Activated CD4-positive, alpha-beta memory T cell treated with anti-CD3 and anti-CD28 coated beads for 36 hours (primary cell): ENCODE measurements at places on chromosomes 7 and 10. TPM values are rescaled to one million over a fixed set of nuclear protein-coding genes. Genes with fewer than 3 reads are reported as not detected.

- H3K4me3 ChIP-seq: no peak overlapping the region
- no peaks in the 10 kb centered on the region for H3K4me1 ChIP-seq
- peaks cover 11% of the 10 kb centered on the region for H3K27me3 ChIP-seq
Observed at GRCh38 chr7:144407266-144407931, 3.9 kb upstream of the NOBOX start.

GRCh38 chr10:112827086-112827485 lies 123.0 kb upstream of the TCF7L2 start:
- peaks cover 15% of the 10 kb centered on the region for H3K36me3 ChIP-seq
- H3K27ac ChIP-seq: no peak overlapping the region
- DNase-seq: no peak
- H3K27me3 ChIP-seq: no peaks in the 10 kb centered on the region

DNA sequence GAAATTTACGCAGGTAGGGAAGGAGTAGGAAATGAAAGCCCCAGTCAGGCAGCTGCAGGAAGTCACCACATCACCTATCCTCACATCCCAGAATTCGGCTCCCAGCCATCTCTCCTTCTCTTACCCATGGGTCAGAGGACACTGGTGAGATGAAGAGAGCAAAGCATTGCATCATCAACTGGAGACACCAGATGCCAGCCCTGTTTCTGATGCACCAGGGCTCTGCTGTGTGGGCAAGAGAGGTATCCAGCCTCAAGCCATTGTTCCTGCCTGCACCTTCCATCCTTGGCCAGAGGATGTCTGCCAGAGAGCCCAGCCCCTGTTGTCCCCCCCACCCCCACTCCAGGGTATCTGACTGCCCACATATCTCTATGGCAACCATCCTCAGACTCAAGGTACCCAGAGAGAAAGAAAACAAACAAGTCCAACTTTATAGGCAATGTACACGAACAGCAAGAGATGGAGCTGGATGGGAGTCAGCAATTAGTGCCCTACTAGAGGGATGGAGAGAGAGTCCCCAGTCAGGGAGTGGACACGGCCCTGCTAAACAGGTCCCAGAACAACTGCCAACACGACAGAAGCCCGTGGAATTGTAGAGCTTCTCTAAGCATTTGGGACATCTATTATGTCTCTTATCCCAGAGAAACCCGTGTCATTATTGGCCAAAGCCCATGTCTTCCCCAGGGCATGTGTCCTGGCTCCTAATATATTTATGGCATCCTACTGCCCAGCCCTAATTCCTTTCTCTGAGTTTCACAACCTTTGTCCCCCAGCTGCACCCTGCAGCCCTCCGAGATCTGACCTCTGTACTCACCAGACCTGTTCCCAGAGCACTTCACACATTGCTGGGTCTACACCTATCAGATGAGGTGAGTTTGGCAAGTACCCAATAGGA lies 2.8 kb downstream of the CAMK2G start:
- no peak for DNase-seq
- peaks cover 3% of the 10 kb centered on the region for H3K36me3 ChIP-seq

DNA sequence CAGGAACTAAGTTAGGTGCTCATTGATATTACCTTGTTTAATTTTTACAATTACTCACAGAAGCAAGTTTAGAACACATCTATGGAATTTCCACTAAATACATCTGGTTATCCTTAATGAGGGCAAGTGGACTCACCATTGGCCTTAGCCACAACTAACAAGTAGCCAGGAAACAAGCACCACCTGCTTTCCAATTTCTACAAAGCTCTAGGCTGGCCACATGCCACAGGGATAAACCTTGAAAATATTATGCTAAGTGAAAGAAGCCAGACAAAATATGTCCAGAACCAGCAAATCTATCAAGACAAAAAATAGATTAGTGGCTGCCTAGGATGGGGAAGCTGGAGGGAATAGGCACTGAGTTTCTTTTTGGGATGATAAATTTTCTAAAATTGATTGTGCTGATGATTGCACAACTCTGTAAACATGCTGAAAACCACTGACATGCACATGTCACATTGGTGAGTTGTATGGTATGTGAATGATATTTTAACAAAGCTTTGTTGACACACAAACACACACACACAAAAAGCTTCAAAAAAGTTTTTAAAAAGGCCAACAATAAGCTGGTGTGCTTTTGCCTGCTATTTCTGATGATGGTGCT lies 179.4 kb downstream of the CPEB3 start:
- H3K27ac ChIP-seq: no peak overlapping the region
- no peaks in the 10 kb centered on the region for H3K4me1 ChIP-seq

GRCh38 chr7:155130493-155130892 lies 60.4 kb downstream of the HTR5A start:
- no peak for DNase-seq
- H3K4me1 ChIP-seq: no peaks in the 10 kb centered on the region
- H3K36me3 ChIP-seq: no peaks in the 10 kb centered on the region
- H3K27ac ChIP-seq: no peak overlapping the region
- no peak overlapping the region for H3K4me3 ChIP-seq

DNA sequence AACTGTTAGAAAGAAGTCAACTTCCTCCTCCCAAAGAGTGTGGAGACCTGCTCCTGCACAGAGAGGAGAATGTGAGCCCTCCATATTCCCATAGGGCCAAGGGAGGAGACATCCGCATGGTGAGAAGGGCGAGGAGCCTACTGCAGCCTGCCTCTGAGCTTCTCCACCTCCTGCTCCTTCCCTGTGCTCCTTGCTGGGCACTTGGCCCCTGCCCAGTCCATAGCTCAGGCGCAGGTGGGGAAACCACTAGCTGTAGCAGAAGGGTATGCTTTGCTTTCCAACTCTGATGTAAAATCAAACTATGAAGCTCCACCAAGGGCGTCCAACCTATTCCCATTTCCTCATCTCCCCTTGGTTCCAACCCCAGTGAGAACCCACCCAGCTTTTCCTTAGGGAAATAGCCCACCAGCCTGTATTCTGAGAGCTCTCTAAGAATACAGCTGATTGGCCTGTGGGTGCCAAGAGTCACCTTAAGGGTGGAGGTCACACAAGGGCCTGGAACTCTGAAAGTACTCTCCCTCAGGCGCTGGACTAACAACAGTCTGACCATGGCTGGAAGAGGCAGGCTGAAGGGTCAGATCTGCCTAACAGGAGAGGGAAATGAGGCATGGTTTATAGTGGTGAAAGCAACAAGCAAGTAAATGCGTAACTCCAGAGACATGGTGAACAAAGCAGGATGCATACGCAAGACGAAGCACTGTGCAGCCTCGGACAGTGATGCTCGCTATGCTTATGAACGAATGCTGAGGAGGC lies 13.9 kb downstream of the ZNF488 start:
- no peak overlapping the region for H3K4me3 ChIP-seq
- H3K27ac ChIP-seq: no peak overlapping the region
- H3K36me3 ChIP-seq: no peaks in the 10 kb centered on the region
- peak; percentile 4 for DNase-seq
- H3K4me1 ChIP-seq: peaks cover 5% of the 10 kb centered on the region

Gene ABCB1
- total RNA-seq: 5.4 TPM

Gene LBX1
- not detected for total RNA-seq
